Activated CD4-positive, alpha-beta T cell treated with anti-CD3 and anti-CD28 coated beads, Interleukin-2, amount 10 ng/mL, durations not matched to agents 24 days and 14 days (primary cell): ENCODE measurements at places on chromosomes 2 and 18.

DNA sequence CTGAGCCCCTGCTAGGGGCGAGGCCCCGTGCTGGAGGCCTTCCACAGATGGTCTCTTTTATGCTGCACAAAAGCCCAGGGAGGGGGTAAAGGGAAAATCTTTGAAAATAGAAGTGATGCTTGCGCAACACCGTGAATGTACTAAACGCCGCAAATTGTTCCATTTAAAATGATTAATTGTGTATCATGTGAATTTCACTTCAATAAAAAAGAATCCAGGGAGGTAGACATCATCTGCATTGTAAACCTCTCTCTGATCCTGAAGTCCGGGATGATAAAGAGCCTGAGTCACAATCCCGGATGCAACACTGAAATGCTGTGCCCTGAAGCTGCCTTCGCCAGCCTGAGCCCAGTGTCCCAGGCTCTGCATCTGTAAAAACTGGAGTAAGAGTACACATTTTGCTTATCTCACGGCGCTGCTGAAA is 107.7 kb upstream of the PPP1CB start:
- no peak overlapping the region for H3K4me3 ChIP-seq
- H3K4me1 ChIP-seq, result peaks cover 26% of the 10 kb centered on the region
- H3K27me3 ChIP-seq, result no peaks in the 10 kb centered on the region
- H3K36me3 ChIP-seq, result no peaks in the 10 kb centered on the region
- DNase-seq, result no peak
- H3K27ac ChIP-seq, result no peak overlapping the region

DNA sequence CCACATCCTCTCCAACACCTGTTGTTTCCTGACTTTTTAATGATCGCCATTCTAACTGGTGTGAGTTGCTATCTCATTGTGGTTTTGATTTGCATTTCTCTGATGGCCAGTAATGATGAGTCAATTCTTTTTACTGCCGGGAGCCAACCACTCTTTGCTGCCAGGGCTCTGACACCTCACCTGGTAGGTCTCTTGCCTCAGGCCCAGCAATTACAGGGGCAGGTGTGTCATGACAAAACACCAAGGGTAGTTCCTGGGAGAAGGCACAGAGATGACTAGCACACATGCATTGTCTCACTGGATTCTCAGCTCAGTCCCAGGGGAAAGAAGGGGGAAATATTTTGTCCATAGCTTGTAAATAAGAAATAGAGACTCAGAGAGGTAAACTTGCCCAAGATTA is 122.3 kb downstream of the CHST9 start:
- DNase-seq, result no peak
- H3K27ac ChIP-seq, result no peak overlapping the region
- no peaks in the 10 kb centered on the region for H3K27me3 ChIP-seq
- no peaks in the 10 kb centered on the region for H3K4me1 ChIP-seq

DNA sequence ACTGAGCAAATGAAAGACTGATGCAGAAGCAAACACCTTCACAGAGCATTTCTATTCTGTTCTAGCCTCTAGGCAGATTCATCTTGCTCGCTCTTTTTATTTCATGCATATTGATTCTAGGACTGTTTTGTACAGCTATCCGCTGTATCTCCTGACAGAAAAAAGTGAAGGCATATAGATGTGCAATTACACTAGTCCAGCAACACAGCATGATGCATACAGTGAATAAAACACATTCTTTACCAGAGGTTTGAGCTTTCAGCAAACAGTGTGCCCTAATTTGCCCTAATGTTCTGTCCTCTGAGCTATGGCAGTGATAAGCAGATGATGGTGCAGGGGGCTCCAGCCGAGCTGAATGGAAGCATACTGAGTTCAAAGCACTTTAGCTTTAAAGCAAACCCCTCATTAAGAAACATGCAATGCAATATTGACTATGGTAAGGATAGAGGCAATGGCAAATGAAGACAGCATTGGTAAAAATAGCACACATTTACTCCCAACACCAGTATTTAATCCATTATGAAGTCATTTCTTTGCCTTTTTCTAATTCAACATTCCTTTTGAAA is 141.2 kb upstream of the RGPD4 start:
- no peak overlapping the region for H3K27ac ChIP-seq
- H3K27me3 ChIP-seq, result no peaks in the 10 kb centered on the region
- DNase-seq, result no peak
- no peaks in the 10 kb centered on the region for H3K4me1 ChIP-seq
- no peak overlapping the region for H3K4me3 ChIP-seq

- no peak for DNase-seq
- no peaks in the 10 kb centered on the region for H3K36me3 ChIP-seq
- H3K4me3 ChIP-seq, result no peak overlapping the region
- peaks cover 4% of the 10 kb centered on the region for H3K4me1 ChIP-seq
- no peak overlapping the region for H3K27ac ChIP-seq
Observed at GRCh38 chr2:30932870-30933269, 125.6 kb upstream of the CAPN13 start.

DNA sequence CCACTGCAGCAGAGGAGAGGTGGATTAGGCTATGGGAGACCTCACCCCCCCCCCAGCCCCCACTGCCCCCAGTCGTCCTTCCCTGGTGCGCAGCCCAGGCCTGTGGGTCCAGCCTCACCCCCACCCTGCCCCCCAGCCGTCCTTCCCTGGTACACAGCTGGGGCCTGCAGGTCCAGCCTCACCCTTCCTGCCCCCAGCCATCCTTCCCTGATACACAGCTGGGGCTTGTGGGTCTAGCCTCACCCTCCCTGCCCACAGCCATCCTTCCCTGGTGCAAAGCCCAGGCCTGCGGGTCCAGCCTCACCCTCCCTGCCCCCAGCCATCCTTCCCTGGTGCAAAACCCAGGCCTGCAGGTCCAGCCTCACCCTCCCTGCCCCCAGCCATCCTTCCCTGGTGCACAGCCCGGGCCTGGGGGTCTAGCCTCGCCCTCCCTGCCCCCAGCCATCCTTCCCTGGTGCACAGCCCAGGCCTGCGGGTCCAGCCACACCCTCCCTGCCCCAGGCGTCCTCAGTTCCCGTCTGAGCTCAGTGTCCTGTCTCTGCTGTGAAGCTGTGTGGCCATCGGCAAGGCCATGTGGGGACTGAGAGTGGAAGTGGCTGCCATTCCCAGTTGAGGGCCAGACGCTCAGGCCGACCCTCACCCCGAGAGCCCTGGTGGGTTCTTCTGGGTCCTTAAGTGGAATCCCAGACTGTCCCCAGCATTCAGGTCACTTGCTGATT is 86.8 kb upstream of the SNTG2 start:
- no peak for DNase-seq
- no peaks in the 10 kb centered on the region for H3K4me1 ChIP-seq
- H3K27me3 ChIP-seq, result no peaks in the 10 kb centered on the region
- H3K36me3 ChIP-seq, result no peaks in the 10 kb centered on the region
- no peak overlapping the region for H3K27ac ChIP-seq
- H3K4me3 ChIP-seq, result no peak overlapping the region

- no peak overlapping the region for H3K4me3 ChIP-seq
- no peak overlapping the region for H3K27ac ChIP-seq
- no peaks in the 10 kb centered on the region for H3K27me3 ChIP-seq
- H3K36me3 ChIP-seq, result no peaks in the 10 kb centered on the region
- DNase-seq, result no peak
Observed at GRCh38 chr2:49719241-49719640, 564.9 kb upstream of the FSHR start.

GRCh38 chr2:45494275-45494977 is 116.6 kb downstream of the SRBD1 start:
- peaks cover 22% of the 10 kb centered on the region for H3K4me1 ChIP-seq
- no peaks in the 10 kb centered on the region for H3K27me3 ChIP-seq
- DNase-seq, result peak; percentile 70

DNA sequence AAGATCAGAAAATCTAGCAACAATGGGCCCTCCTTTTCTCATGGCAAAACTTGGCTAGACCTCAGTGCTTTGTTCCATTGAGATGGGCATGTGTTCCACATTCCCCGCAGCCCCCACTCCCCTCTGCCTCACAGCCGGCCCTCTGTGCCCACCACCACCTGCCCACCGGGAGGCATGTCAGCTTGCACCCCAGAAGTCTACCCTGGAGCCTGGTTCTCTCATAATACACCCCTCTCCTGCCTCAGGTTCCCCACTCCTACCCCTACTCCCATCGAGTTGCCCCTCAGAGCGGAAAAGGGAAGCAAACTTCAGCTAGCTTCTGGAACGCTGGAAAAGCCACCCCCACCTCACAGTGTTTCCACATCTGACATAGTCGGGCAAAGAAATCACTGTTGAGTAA is 219.0 kb downstream of the ANAPC1 start:
- H3K27me3 ChIP-seq, result peaks cover 25% of the 10 kb centered on the region
- H3K4me3 ChIP-seq, result no peak overlapping the region
- no peak for DNase-seq
- no peaks in the 10 kb centered on the region for H3K36me3 ChIP-seq

GRCh38 chr2:151098841-151099240 is 162.8 kb downstream of the RBM43 start:
- no peak overlapping the region for H3K27ac ChIP-seq
- H3K36me3 ChIP-seq, result no peaks in the 10 kb centered on the region
- no peaks in the 10 kb centered on the region for H3K4me1 ChIP-seq
- no peaks in the 10 kb centered on the region for H3K27me3 ChIP-seq
- no peak for DNase-seq

DNA sequence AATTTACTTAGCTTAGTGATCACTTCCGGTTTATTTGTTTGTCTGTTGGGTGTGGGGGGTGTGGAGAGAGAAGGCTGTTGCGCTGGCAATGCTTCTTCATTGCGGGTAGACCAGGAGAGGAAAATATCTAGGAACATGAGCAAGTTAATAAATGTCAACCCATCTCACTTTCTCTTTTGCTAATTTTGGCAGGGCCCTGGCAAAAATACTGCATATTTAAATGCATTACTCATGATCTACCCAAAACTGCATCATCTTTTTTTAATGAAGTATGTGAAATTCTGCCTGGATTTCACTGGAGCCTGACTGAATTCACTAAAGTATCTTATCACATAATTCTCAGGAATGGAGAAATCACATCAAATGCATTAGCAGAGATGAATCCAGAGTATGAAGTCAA is 1131.0 kb upstream of the NXPH2 start:
- DNase-seq, result no peak
- no peak overlapping the region for H3K4me3 ChIP-seq
- H3K27ac ChIP-seq, result no peak overlapping the region
- no peaks in the 10 kb centered on the region for H3K4me1 ChIP-seq
- H3K36me3 ChIP-seq, result no peaks in the 10 kb centered on the region

GRCh38 chr2:57549642-57550102 is 496.9 kb upstream of the VRK2 start:
- DNase-seq, result no peak
- H3K4me3 ChIP-seq, result no peak overlapping the region
- no peak overlapping the region for H3K27ac ChIP-seq
- H3K27me3 ChIP-seq, result no peaks in the 10 kb centered on the region

GRCh38 chr2:239173301-239173700 is 227.5 kb downstream of the HDAC4 start:
- no peak overlapping the region for H3K27ac ChIP-seq
- peaks cover 4% of the 10 kb centered on the region for H3K4me1 ChIP-seq
- no peaks in the 10 kb centered on the region for H3K27me3 ChIP-seq

DNA sequence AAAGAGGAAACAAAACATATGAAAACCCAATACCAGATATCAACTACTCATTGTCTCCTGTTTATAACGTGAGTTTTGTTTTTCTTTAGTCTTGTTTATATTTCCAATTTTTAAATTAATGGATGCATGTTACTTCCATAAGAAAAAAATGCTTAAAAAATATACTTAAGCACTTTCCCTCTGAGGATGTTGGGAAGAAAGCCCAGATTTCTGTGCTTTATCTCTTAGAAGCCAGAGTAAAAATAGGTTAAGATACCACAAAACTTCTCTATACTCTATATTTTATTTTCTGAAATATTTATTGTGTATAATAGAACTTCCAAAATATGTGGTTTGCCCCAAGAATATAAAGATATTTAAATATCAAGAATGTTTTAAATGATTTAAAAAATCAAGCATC is 633.9 kb downstream of the STK39 start:
- H3K36me3 ChIP-seq, result no peaks in the 10 kb centered on the region
- DNase-seq, result no peak
- no peaks in the 10 kb centered on the region for H3K27me3 ChIP-seq
- no peak overlapping the region for H3K4me3 ChIP-seq
- no peak overlapping the region for H3K27ac ChIP-seq

DNA sequence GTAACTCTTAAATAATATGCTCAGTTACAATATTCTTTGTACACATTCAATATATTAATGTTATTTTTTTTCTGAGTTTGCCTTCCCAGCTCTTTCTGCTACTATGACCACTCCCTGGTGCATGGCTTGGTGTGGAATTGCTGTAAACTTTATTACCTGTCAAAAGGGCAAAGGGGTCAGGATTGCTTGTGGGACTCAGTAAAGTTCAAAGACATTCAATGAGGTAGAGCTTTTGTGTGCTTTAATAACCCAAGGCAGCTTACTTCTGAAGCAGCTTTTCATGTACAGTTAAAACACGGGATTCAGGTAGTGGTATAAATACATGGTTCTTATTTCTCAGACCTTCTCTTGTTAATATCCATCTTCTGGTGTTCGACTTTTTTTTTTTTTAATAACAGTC is 132.8 kb downstream of the MEIS1 start:
- no peaks in the 10 kb centered on the region for H3K36me3 ChIP-seq
- H3K27me3 ChIP-seq, result no peaks in the 10 kb centered on the region
- H3K4me3 ChIP-seq, result no peak overlapping the region
- H3K4me1 ChIP-seq, result no peaks in the 10 kb centered on the region
- DNase-seq, result no peak
- H3K27ac ChIP-seq, result no peak overlapping the region

DNA sequence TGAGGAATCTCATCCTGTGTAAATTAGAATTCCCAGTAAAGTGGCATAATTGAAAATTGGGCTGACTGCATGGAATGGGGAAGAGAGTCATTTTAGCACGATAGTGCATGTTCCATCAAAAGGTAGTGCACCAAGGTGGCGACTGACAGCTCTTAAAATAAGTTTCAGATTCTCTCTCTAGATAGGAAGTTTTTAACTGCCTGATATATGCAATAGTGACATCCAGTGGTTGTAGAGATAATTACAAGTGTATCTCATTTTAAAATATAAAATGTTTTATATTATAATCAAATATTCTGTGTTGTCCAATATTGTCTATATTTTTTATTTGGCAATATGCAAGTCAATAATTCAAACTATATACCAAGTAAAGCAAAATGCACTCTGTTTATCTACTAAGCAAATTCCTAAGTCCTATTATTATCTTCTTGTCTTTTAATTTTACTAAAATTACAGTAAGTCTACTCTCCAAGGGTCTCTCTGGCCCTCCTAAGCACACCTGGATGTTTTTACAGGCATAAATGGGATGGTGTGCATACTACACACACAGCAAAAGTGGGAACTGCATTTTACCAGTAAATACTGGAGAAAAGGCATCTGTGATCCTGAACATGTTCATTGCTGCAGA is 397.7 kb upstream of the HNRNPA3 start:
- no peak overlapping the region for H3K4me3 ChIP-seq
- H3K4me1 ChIP-seq, result peaks cover 8% of the 10 kb centered on the region
- no peak overlapping the region for H3K27ac ChIP-seq
- H3K27me3 ChIP-seq, result peaks cover 3% of the 10 kb centered on the region

DNA sequence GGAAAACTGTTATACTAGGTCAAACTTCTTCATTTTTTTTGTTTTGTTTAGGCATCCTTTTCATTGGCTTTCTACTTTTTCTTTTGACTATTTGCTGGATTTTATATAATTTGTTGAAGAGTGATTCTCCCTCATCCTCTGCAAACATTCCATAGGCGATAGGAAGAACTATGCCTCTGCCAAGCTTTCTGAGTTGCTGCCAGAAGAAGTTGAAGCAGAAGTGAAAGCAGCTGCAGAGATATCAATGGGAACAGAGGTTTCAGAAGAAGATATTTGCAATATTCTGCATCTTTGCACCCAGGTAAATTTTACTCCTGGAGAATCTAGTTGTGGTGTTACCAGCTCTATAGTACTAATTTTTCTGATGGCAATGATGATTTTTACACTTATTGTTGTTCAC is 25.4 kb downstream of the NOP58 start:
- H3K27me3 ChIP-seq, result no peaks in the 10 kb centered on the region
- H3K4me1 ChIP-seq, result peaks cover 17% of the 10 kb centered on the region
- H3K36me3 ChIP-seq, result peaks cover 73% of the 10 kb centered on the region
- peak overlapping the region; percentile 18 for H3K27ac ChIP-seq
- no peak for DNase-seq
